Stimulated activated CD8-positive, alpha-beta memory T cell treated with anti-CD3 and anti-CD28 coated beads, Interleukin-7, amount 100 ng/mL, for 1 hour (primary cell): ENCODE measurements at places on chromosomes 5 and 9.

- no peak for DNase-seq
Measured at GRCh38 chr9:100098046-100098886, 534 bp downstream of the ERP44 start.

- no peak for DNase-seq
Measured at GRCh38 chr9:117734082-117734481, 29.9 kb downstream of the TLR4 start.

DNA sequence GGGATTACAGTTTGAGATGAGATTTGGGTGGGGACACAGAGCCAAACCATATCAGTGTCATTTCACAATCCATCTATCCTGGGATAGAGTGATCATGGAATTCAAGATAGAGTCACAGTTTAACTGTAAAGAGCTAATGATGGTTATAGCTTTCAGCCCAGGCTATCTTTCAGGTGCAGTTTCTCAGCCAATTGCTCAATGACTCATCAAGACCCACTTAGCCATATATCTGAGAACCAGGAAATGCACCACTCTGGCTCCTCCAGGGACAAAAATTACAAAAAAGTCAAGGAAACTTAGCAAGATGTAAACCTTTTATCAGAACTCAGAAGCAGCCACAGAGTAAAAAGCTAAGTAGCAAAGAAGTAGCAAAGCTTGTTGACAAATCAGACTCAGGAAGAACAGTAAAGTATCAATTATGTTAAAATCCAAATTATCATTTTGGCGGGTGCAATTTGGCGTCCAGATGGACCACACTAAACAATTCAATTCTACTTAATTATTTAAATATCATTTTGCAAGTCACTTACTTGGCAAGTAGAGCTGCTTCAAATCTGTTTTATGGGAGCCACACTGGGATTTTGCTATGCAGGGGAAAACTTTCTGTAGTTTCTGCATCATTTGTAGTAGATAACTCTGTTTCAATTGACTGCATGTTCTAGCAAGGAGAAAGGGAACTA is 169.4 kb downstream of the TLE1 start:
- DNase-seq: no peak

DNA sequence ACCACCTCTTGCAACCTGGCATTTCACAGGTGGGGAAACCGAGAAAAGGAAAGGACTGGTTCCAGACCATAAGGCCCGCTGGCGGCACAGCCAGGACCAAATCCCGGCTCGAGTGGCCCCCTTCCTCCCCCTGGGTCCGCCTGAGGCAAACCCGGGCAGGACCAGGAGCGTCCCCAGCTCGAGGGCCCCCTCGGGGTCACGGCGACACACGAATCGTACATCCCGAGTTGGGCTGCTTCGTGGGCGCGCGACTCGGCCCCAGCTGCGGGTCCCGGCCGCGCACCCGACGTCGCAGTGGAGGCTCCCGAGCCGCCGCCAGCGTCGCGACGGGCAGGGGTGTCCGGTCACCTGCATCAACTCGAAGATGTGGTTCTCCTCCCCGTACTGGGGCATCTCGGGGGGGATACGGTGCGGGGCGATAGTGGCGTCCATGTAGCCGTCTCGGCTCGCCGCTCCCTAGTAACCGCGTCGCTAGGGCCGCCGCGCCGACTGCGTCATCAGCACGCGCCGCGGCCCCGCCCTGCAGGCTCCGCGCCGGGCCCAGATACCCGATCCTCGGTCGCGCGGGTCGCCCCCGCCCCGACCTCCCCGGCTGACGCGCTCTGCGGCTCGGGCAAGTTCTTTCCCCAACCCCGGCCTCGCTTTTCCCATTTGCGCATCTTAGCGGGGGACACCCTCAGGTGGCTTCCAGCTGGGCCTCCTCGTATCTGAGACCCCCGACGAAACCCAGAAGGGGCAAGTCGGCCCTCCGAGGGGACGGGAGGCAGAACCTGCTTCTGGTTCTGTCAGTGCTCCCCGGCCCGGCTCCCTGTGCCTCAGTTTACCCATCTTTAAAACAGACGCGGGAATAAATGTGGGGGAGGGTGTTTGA is at the start of gene AK8:
Gene AK8 (minus strand): TSS at position 461 of the 871 bp plus-strand sequence. CDS start 29 bp downstream, at position 432.
- DNase-seq: peak; percentile 52
